CD8-positive, alpha-beta memory T cell (primary cell): ENCODE measurements at places on chromosomes 16 and 17.

DNA sequence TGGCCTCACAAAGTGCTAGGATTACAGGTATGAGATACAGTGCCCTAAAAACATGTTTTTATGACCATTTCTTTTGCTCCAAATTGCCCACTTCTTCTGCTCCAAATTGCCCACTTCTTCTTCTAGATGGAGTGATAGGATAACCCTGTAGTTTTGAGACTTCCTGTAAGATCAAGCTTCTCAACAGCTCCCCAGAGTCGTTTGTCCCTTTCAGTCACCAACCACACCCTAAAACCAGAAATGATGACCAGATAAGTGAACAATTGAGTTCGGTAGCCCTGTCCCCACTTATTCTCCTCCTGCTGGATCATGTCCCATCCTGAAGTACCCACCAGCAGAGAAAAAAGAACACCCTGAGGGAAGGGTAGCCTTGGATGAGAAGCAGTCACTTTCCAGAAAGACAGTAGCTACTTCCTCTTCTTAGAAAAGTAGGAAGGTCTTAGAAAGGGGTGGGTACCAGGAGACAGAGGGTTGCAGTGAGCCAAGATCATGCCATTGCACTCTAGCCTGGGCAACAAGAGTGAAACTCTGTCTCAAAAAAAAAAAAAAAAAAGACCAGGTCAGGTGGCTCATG is 2.5 kb downstream of the ODAD4 start:
- DNase-seq = no peak

DNA sequence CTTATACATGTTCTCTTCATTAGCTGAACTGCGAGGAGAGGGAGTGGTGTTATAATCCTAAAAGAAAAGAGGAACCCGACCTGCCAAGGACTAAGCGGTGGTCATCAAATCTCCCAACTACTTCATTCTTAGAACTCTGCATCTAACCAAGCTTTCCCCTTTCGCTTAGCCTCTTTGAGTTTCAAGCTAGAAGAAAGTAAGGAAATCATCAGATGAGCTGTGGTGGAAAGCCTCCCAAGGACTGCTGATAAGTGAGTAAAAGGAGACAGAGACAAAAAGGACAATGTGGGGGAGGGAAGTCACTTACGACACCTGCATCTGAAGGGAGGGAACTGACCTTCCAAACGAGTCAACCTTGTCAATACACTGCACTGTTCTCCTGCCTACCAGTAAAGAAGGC is 121.3 kb downstream of the TRIM37 start:
- DNase-seq = no peak

DNA sequence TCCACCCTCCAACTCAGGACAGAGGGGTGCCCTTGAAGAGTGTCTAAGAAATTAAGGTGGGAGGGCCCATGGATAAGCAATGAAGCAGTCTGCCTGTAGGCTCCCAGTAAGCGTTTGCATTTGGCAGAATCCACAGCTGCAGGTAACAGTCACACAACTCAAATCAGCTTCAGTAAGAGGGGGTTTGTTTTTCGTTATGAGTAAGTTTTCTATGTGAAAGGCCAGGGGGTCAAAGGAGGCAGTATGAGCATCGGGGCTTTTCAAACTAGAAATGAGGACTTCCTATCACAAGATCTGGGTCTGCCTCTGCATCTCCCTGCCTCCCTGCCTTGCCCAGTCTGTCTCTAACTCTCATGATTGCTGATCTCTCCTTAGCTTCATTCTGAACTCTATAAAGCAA is 128.1 kb upstream of the CCL2 start:
- DNase-seq = no peak

DNA sequence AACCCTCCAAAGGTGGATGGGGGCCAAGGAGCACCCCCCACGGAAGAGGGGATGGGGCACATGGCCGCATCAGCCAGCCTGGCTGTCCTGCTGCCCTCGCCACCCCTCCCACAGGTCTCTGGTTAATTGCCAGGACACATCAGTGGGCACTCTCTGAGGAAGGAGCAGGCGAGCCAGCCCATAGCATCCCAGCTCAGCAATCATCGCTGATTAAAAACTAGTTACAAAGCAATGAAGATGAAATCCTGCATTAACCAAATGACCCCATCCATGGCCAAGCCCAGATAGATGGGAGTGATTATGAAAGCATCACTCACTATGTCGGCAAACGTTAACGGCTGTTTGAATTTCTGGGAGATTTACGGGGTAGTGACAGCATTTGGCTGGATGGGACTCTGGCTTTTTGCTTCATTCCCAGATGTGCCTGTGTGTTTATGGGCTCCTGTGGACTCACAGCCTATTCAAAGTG is 45.3 kb downstream of the CCDC182 start:
- no peak for DNase-seq

DNA sequence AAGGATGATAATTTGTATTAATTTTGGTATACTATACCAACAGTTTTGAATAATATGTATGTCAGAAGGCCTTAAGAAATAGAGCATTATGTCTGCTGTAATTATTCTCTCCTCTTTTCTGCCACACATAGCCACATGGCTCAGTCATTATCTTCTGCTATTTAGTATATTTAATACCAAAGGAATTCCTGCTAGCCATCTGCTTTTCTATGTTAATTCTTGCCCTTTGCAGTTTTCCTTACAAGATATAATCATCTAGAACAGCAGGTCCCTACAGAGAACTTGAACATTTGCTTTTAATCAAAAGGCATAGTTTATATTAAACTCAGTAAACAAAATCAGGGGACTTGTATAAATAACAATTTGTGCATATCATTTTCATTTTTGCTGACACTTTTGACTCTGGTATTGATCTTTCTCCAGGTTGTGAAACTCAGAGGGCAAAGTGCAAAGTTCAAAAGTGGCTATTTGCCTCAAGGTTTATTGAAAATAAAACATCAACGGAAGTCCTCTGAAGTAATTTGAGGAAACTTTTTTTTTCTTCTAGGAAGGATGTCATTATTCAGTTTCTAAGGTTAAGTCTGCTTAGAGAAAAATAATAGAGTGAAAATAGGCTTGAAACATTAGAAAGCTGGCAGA is 702.0 kb downstream of the KCNJ2 start:
- no peak for DNase-seq

GRCh38 chr17:66803474-66803951 is 31.4 kb upstream of the CACNG5 start:
- no peak for DNase-seq

GRCh38 chr17:6528557-6528956 is 27.8 kb downstream of the PITPNM3 start:
- DNase-seq = no peak

- peak; percentile 76 for DNase-seq
Measured at GRCh38 chr17:76547183-76547641, 7.4 kb downstream of the PRCD start.

DNA sequence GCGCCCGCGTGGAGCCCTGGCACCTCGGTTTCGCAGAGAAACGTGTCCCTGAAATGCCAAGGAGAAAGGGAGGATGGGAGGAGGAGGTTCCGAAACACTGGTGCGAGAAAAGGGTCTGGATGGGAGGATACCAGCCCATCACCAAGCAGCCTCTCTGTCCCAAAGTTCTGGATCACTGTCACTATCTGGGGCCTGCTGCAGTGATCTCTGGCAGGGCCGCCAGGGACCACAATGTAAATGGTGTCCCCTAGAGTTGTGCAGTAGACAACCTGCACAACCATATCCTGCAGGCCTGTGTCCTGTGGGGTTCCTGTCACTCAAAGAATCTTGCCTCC is 229.3 kb downstream of the C16orf78 start:
- DNase-seq = no peak

- DNase-seq = no peak
Measured at GRCh38 chr17:4449736-4450135, 16.0 kb downstream of the SPNS3 start.

DNA sequence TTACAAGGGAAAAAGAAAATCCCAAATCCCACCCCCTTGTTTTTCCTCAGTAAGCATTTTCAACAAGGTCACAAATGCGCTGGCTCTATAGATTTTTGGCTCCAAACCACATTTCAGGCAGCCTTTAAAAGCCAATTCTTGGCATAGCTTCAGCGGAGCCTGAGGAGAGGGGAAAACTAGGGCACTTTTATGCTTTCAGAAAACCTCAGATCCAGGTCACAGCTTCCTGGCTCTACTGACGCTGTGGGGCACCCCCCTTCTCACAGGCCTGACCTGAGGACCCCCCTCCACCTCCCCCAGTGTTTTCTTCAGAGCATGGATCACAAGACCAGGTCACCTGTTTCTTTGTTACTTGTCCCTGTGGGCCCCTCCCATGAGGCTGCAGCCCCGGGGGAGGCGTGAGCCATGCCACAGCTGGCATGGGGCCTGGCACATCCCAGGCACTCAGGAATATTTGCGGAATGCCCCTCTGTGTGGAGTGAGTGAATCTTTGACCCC is 30.1 kb upstream of the MTSS2 start:
- no peak for DNase-seq
